A172 (cell line): ENCODE measurements at places on chromosomes 12 and 14.

DNA sequence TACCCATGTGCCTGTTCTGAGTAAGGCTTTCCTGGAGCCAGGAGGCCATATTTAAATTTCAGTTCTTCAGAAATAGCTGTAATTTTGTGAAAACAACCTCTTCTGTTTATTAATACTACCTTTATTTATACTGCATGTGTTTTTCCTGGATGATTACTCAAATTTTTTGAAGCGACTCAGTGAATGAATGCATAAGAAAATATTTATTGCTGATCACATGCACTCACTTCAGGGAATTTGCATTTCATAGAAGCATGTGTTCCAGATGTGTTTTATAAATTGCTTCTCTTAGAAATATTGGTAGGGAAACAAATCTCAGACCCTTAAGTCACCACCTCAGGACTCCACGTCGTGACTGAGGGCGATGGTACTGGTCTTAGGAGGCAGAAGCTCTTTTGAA, 21.8 kb upstream of the DCN start:
- no peak for DNase-seq

GRCh38 chr12:68943848-68944247, 10.9 kb upstream of the CPM start:
- DNase-seq, result no peak

DNA sequence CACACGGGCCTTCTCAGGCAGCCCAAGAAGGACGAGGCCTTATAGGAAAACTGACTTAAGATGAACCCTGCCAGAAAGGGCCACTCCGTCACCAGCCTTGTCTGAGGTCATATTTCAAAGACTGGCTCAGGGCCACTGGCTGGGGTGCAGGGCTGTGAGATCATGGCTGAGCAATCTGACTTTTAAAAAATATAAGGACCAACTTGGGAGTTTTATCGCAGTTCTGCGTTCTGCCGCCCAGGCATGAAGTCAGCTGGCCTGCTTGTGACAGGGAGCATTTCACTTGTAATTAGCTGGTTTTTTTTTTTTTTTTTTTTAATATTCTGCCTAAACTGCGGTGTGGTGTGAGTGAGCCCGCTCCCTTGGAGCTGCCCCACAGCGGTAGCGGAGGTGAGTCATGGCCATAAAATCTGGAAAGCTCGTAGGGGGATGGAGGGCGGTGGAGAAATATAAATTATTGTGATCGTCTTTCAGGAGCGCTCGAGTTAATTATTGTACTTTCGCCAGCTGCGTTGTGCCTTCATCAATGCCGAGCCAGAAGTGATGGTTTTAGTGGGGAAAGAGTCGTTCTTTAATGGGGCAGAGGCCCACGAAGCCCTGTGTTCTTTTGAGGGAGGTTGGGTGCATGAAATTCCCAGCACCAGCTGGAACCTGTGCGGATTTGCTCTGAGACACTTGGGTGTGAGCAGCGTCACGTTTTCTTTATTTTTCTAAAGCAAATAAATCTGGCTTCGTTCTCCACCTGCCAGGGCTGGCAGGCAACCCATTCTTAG, 231.9 kb downstream of the C12orf75 start:
- peak; percentile 86 for DNase-seq

- peak; percentile 1 for DNase-seq
These were observed 107.2 kb upstream of the VASH1 start for GRCh38 chr14:76653875-76654572.

DNA sequence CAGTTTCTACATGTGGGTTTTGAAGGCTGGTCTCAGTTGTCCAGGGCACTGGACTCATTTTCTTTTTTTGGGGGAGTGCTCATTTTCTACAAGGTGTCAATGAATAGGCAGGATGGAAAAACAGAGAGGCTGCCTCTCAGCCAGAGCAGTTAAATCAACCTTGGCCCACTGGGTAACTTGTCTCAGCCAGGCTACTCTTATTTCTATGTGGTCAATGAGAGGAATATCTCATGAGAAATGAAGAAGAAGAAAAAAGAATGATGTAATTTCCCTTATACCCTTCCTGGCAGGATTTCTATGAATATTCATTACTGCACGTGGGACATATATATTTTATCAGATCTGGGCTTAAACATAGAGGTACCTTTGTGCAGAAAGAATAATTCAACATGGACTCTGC, 155.2 kb upstream of the E2F7 start:
- DNase-seq, result no peak

- no peak for DNase-seq
These were observed 61.6 kb upstream of the GZMB start for GRCh38 chr14:24695265-24696241.

GRCh38 chr12:459430-460258, at the start of gene B4GALNT3:
TSS of gene B4GALNT3 (plus strand) at chr12:459939. CDS start at chr12:460377, 438 bp downstream.
- DNase-seq, result no peak

- DNase-seq, result no peak
These were observed 73.7 kb downstream of the RMST start for GRCh38 chr12:97536353-97536752.

- DNase-seq, result no peak
These were observed 99.0 kb downstream of the LIN7A start for GRCh38 chr12:80838708-80839107.

GRCh38 chr14:101097109-101097793, 193.7 kb upstream of the RTL1 start:
- DNase-seq, result no peak

DNA sequence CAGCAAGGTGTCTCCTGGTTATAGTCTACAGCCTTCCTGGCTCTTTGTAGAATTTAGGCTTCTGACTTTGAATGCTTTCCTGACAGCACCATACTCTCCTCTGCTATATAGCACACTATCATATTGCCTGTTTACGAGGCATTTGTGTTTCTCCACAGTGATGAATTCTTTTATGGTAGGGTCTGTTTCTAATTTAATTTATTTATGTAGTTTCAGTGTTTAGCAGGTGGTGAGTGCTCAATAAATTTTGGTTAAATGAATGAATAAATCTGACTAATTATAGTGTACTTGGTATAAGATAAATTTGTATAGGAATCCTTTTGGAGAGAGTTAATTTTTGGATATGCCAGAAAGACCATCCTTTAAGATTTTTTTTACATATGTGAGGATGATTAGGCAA, 115.3 kb downstream of the RAD51B start:
- no peak for DNase-seq

DNA sequence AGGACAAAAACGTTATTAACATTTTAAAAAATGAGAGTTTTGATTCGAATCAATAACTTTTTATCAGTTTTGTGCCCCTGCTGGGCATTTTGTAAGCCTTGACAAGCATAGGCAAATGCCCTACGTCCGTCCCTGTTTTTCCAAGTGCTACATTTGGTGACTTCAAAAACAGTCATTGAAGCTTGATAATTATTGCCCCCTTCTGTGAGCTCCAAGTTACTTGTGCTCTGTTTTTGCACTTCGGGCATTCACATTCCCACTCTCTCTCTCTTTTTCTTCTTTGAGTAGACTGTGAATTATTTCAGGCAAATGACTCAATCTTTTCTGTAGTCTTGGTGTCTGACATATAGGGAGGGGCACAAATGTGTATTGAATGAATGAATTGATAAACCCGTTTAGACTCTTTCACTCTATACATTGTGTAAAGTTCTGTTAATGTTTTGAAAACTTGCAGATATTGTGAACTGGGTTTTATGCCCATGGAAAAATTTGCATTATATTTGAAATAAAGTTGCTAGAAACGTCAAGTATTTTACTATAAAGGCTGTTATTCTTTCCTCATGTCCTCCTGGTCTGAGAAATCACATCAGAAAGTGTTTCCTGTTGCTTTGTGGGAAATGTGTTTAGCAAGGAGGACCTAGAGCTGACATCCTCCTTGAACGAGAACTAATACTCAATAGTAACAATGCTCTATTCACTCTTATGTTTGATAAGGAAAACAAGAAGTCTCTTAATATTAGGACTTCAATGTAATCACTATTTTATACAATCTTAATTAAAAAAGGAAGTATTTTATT, 1.4 kb downstream of the APAF1 start:
- DNase-seq, result peak; percentile 11

- no peak for DNase-seq
These were observed 27.1 kb upstream of the SLC17A8 start for GRCh38 chr12:100329800-100330199.

DNA sequence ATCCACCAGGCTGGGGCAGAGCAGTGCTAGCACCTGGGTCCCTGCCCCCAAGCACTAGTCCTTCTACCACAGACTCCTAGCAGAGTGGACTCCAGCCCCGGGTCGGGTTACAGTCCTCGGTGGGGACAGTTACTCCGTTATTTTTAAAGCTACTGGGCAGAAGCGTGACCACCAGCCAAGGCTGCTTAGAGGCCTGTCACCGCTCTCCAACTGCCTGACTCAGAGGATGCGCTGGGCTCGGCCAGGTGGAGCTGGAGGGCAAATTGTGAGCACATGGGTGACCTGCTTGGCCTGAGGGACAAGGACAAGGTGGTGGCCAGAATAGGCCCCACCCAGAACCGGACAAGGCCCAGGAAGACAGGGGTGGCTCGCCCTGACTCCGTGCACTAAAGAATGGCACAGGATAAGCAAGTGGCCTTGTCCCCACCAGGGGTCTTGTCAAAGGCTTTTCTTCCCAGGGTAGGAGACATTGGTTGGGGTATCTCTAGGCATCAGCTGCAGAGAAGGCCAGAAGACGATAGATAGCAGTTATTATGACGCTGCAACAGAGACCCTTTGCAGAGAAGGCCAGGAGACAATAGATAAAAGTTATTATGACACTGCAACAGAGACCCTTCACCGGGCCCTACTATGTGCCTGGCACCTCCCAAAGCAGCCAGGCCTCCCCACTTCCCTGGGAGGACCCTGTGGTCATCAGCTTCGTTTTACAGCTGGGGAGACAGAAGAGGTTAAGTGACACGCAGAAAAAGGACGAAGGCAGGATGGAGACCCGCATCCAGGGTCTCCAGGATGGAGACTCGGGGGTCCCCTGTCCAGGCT, 1.6 kb downstream of the ABCB9 start:
- no peak for DNase-seq

DNA sequence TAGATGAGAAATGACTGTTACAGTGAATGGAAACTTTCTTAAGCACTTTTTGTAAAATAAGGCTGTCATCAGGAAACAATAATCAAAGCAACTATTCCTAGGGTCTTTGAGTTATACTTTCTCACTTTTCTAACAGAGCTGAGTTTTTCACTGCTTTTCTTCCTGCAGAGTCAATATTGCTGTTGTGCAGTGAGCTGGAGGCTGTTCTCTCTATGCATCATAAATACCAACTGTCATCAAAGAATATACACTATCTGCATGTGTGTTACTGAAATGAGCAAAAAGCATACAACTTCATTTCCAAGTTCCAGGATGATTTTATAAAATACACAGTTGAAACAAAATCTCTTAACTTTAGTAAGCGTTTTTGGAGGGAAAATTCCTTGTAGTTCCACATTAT, 110.4 kb upstream of the CPSF6 start:
- DNase-seq, result no peak

- no peak for DNase-seq
These were observed 85.2 kb downstream of the CAND1 start for GRCh38 chr12:67354322-67354721.

DNA sequence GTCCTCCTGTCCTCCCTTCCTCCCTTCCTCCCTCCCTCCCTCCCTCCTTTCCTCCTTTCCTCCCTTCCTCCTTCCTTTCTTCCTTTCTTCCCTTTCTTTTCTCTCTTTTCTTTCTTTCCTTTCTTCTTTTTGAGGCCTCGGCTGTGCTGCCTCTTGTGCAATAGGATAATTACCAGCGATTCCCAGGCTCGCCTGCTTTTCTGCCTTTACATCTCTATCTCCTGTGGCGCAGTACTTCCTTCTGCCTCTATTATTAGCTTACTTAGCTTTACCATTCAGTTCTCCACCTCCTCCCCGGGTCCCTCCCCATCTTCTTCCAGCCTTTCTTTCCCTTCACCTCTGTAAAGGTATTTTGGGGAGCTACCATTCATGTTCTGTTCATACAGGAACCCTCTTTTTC, 19.9 kb downstream of the ETV6 start:
- no peak for DNase-seq

- DNase-seq, result no peak
These were observed 64.9 kb upstream of the VASH1 start for GRCh38 chr14:76696361-76696760.

GRCh38 chr14:85461432-85462133, 68.4 kb upstream of the FLRT2 start:
- DNase-seq, result no peak

DNA sequence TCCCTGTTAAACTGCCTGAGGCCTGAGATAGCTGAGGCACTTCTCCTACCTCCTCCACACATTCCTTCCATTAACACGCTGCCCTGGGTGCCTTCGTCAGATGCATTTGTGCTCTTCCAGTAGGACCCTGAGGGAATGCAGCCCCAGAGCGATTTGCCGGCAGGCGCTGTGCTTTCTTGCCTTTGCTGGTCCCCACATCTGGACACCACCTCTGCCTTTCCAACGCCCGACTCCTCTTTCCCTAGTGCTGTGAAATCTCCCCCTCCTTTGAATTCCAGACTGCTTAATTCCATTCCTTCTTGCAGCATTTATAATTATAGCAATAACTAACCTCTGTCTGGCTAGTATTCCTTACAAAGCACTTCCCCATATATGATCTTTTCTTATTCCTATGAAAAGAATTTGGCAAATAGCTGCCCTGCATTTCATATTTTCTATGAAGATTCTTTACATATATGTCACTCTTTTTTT, 88.4 kb downstream of the C12orf75 start:
- no peak for DNase-seq

GRCh38 chr14:99231161-99231849, 40.7 kb downstream of the BCL11B start:
- DNase-seq, result no peak

- no peak for DNase-seq
These were observed 1.4 kb downstream of the BCL11B start for GRCh38 chr14:99270458-99271220.

DNA sequence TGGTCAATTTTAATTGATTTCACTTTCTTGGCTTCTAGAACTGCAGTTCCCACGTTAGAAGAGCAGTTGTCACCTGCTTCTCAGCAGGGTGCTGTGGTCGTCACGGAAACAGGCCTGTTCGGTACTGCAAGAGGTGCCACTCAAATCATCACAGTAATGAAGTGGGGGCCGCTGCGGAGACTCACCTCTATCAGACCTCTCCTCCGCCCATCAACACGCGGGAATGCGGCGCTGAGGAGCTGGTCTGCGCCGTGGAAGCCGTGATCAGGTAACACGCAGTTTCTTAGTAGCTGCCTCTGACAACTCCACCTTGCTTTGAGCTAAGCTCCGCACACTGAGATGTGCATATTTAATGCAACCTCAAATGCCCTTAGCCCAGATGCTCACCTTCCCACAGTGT, 107.2 kb downstream of the UNC79 start:
- no peak for DNase-seq

GRCh38 chr12:24418157-24418556, 468.7 kb upstream of the SOX5 start:
- DNase-seq, result no peak
